Amniotic epithelial cell (primary cell): ENCODE measurements at places on chromosomes 4 and X.

DNA sequence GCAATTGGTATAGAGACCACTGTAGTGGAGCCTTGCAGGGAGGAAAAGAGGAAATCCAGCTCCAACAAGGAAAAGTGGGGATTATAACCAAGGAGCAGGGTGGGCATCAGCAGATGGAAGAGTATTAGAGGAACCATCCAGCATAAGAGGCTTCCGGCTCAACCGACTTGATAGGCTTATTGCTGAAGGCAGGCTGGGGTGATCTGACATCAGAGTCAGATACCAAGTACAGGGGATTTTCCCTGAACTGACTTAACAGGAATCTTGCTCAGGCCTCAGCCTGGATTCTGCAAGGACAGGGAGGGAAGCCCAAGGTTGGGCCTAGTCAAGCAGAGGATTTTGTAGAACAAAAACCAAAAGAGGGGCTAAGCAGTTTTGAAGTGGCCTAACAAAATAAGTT is 129.6 kb downstream of the DCLK2 start:
- peak; percentile 13 for DNase-seq

DNA sequence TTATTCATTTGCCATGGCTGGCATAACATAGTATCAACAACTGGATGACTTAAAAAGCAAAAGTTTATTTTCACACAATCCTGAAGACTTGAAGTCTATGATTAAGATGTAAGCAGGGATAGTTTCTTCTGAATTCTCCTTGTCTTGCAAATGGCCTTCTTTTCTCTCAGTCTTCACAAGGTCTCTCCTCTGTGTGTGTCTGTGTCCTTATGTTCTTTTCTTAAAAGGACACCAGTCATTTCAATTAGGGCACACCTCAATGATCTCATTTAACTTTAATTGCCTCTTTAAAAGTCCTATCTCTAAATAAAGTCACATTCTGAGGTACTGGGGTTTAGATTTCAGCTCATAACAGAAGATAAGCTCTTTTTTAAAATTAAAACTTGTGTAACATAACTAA is 399.7 kb downstream of the PABPC4L start:
- no peak for DNase-seq

DNA sequence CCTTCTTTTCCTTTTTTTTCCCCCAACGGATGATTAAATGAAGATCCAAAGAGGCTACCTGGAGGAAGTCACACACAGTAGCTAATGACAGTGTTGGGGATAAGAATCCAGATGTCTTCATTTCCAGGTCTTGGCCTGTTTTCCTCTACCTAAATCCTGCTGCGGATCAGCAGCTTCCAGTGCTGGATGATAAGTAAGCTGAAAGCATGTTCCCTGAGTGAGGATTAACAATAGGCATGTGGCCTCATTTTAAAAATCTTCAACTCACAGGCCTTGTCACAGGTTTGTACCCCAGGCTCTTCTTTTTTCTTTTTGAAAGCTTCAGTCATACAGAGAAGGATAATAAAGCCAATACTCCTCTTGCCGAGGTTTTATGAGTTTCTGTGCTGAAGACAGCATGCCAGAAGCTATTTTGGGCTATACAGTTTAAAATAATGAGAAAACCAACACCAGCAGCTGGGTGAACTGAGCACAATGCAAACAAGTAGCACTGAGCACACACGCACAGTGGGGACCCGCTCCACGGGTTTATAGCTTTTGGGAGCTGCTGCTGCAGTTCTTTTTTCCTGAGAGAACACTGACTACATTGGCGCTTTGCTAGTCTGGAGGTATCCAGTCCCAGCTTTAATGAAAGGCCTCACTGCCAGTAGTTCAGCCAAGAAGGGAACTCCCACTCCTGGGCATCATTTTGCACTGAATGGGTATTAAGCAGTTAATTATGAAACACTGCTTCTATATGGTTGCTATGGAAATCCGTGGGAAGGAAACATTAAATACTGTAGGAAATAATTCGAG is 184.2 kb upstream of the CTSO start:
- DNase-seq: no peak

- no peak for DNase-seq
Measured at GRCh38 chrX:64642482-64642881, 247.2 kb upstream of the MTMR8 start.

GRCh38 chr4:26803211-26803861 is 57.3 kb upstream of the STIM2 start:
- peak; percentile 20 for DNase-seq

- no peak for DNase-seq
Measured at GRCh38 chrX:103098488-103098887, 5.5 kb upstream of the NXF3 start.

DNA sequence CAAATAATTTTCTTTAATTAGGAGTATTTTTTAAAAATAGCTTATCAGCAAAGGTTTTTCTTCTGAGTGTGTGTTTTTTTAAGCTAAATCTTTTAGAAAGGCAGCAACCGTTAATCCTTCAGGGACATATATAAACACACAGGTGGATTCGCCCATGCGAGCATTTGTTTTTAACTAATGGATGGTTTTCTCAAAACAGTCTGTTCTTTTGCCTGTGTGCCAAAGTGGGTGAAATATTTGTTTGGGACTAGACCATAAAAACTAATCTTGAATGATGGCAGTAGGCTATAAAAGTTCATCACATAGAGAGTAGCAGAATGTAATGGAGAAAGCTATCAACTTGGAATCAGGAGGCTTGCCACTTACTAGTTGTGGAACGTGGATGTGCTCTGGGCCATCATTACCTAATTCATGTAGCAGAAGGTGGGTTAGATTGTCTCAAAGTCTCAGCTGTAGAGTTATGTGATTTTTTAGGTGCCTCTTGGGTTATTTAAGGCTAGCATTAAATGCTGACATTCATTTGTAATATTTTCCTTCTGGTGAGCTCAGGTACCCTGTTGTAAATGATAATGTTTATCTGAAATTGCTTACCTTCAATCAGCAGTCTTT is 7.4 kb upstream of the TAPT1 start:
- DNase-seq: no peak
